Testis (tissue), 5 donors: ENCODE measurements at places on chromosomes 4 and X.
A peak's percentile ranks its signal among the peaks of the same experiment; 100 is the strongest.

DNA sequence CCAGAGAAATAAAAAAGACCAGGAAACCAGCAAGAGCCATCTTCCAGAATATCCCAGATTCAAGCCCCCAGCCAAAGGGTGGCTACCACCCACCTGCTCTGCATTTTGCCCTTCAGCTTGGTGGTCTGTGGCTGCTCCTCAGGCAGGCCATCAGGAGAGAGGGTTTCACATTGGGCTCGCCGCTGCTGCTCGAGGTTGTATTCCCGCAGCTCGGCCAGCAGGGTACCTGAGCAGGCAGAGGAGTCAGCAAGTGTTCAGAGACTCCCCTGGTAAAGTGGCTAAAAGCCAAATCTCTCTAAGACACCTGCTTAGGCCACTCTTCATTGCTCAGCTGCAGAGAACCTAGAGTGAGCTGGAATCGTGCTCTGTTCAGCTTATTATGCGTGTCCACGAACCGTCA lies 110.8 kb upstream of the HSD17B10 start:
- DNase-seq: no peak
- H3K36me3 ChIP-seq: no peaks in the 10 kb centered on the region
- no peaks in the 10 kb centered on the region for H3K4me1 ChIP-seq
- H3K4me3 ChIP-seq: no peak overlapping the region
- no peaks in the 10 kb centered on the region for H3K27me3 ChIP-seq
- H3K27ac ChIP-seq: no peak overlapping the region

DNA sequence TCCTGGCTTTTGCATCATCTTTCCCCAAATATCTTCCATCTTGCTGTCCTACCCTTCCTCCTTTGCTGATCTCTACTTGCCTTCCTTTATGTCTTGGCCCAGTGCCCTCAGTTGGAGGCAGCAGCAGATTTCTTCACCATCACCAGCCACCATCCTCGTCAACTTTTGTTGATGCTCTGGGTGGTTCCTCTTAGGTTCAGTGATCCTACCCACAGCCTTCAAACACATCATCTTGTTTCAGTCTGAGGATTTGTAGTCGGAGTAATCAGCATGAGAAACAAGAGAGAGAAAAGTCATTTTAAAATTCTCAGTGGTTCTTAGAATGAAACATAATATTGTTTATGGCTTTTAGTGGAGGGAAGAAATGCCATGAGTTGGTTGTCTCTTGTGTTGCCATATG lies 65.8 kb downstream of the FTHL17 start:
- no peak overlapping the region for H3K4me3 ChIP-seq
- no peaks in the 10 kb centered on the region for H3K36me3 ChIP-seq
- no peaks in the 10 kb centered on the region for H3K27me3 ChIP-seq

GRCh38 chrX:104370089-104370488 lies 115.4 kb upstream of the ESX1 start:
- H3K27me3 ChIP-seq: no peaks in the 10 kb centered on the region
- no peak overlapping the region for H3K4me3 ChIP-seq
- DNase-seq: peak; percentile 28
- H3K4me1 ChIP-seq: no peaks in the 10 kb centered on the region
- H3K36me3 ChIP-seq: no peaks in the 10 kb centered on the region

DNA sequence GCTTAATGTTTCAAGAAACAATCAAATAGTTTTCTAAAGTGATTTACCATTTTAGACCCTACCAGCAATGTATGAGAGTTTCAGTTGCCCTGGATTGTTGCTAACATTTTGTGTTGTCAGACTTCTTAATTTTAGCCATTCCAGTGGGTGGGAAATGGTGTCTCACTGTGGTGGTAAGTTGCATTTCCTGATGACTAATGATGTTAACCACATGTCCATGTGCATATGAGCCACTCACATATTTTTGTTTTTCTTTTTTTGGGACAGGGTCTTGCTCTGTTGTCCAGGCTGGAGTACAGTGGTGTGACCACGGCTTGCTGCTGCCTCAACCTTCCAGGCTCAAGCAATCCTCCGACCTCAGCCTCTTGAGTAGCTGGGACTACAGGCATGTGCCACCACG lies 48.3 kb downstream of the MED28 start:
- H3K36me3 ChIP-seq: no peaks in the 10 kb centered on the region
- no peaks in the 10 kb centered on the region for H3K4me1 ChIP-seq
- H3K27me3 ChIP-seq: no peaks in the 10 kb centered on the region
- H3K4me3 ChIP-seq: no peak overlapping the region

DNA sequence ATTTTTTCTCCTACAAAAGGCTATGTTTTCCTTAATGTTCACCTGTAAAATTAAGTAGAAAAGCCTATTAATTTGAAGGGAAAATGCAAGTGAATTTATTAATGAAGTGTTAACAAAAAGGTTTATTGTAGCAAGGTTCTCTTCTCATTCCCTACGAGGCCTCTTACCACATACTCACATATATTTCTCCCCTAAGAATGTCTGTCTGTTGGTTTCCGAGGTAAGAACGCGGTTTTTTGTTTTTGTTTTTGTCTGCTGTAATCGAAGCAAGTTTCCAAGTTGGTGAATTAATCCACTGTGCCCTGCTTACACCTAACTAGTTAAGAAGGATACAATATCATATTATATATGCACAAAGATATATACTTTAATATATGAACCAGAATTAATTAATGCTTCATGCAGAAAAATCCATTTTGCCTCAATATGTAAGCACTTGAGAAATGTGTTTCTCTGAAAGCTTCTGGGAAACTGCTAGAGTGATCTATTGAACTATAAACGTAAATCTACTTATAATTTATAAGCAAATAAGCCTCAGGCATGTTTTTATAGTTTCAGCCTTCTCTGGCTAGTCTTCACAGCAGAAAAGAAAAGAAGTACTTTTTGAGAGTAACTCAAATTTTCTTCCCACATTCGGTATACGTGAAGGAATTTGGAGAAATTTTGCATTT lies 120.8 kb downstream of the EGF start:
- H3K27ac ChIP-seq: no peak overlapping the region
- H3K4me3 ChIP-seq: no peak overlapping the region
- no peaks in the 10 kb centered on the region for H3K36me3 ChIP-seq
- H3K4me1 ChIP-seq: no peaks in the 10 kb centered on the region

DNA sequence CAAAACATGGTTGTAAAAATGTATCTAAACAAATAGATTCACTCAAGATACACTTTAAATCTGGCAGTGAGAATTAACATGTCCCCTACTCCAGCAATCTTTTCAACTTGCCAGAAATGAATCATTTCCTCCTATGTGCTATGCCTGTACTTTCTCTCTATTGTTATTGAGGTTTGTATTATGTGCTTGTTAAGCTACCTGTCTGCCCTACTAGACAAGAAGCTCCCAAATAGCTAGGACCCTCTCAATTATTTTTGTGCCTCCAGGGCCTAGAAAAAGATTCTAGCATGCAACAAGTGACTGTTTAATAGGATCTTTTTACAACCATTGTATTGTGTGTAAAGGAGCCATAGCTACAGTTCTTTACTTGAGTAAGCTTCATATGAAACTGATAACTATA lies 3.5 kb upstream of the SAP30 start:
- H3K27ac ChIP-seq: no peak overlapping the region
- DNase-seq: no peak
- H3K4me3 ChIP-seq: no peak overlapping the region
- no peaks in the 10 kb centered on the region for H3K4me1 ChIP-seq

DNA sequence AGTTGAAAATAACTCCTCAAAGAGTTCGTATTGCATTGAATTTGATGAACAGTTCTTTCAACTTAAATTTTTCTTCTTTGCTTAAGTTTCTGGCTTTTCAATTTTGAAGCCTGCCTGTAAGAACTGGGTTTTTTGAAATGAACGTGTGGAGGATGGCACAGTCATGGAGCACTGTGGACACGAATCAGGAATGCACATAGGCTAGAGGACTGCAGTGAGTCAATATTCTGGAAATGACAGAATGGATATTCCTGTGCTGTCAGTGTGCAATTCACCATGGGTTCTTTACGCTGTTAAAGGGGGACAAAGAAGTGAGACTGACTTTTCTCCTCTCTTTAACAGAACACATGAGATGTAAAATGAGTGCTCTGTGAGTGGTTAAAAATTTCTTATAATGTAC lies 368.0 kb upstream of the AGA start:
- H3K4me1 ChIP-seq: no peaks in the 10 kb centered on the region
- no peak overlapping the region for H3K4me3 ChIP-seq
- no peaks in the 10 kb centered on the region for H3K27me3 ChIP-seq
- DNase-seq: no peak
